Breast epithelium (tissue), 4 donors: ENCODE measurements at places on chromosomes 7 and 10. TPM values are rescaled to one million over a fixed set of nuclear protein-coding genes. Genes with fewer than 3 reads are reported as not detected.
A peak's percentile ranks its signal among the peaks of the same experiment; 100 is the strongest.

HDAC9 gene
- total RNA-seq: 7.3 TPM

DNA sequence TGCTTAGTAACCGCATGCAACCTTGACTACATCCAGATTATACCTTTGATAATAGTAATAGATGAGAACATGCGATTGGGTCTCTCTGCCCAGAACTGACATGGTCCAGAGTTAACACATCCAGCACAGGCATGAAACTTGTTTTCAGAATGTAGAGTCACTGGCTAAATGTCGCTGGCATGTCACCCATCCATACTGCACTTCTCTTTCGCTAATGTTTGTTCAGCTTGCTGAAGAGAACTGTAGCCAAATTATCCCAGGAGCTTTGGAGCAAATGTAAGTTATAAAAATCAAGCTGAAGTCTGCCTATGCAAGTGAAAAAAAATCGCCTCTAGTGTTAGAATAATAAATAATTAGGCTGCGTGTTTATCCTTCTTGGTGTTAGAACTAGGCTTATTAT lies 98.2 kb downstream of the PRTFDC1 start:
- no peaks in the 10 kb centered on the region for H3K27me3 ChIP-seq
- H3K4me1 ChIP-seq: no peaks in the 10 kb centered on the region
- no peaks in the 10 kb centered on the region for H3K36me3 ChIP-seq
- no peak for DNase-seq
- H3K27ac ChIP-seq: no peak overlapping the region

DNA sequence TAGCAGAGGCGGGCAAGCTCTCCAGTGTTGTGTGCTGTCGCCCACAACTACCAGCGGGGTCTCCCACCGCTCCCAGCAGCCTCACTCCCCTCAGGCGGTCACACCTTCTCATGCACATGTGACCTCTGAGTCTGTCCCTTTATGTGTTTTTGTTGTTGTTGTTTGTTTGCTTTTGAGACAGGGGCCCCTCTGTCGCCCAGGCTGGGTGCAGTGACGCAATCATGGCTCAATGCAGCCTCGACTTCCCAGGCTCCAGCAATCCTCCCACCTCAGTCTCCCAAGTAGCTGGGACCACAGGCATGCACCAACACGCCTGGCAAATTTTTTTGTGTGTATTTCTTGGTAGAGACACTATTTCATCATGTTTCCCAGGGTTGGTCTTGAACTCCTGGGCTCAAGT lies 1.5 kb downstream of the CPSF4 start:
- no peak for DNase-seq
- peak overlapping the region; percentile 89 for H3K4me3 ChIP-seq
- H3K27me3 ChIP-seq: no peaks in the 10 kb centered on the region

GRCh38 chr10:82245157-82245556 lies 370.2 kb downstream of the NRG3 start:
- no peaks in the 10 kb centered on the region for H3K36me3 ChIP-seq
- no peak for DNase-seq
- H3K4me1 ChIP-seq: no peaks in the 10 kb centered on the region
- H3K4me3 ChIP-seq: no peak overlapping the region
- H3K27ac ChIP-seq: no peak overlapping the region

SH2D4B gene
- total RNA-seq: not detected

- H3K4me1 ChIP-seq: no peaks in the 10 kb centered on the region
- H3K36me3 ChIP-seq: no peaks in the 10 kb centered on the region
- H3K4me3 ChIP-seq: no peak overlapping the region
- no peak overlapping the region for H3K27ac ChIP-seq
- H3K27me3 ChIP-seq: no peaks in the 10 kb centered on the region
- DNase-seq: no peak
These were observed 59.5 kb downstream of the DPYSL4 start for GRCh38 chr10:132246296-132246695.

GRCh38 chr7:100483722-100484672 lies at the start of gene NYAP1:
Gene NYAP1 (plus strand): TSS chr7:100483927. CDS start chr7:100485312, 1,385 bp downstream.
- no peak for DNase-seq
- H3K4me1 ChIP-seq: peaks cover 5% of the 10 kb centered on the region
- no peaks in the 10 kb centered on the region for H3K36me3 ChIP-seq

DNA sequence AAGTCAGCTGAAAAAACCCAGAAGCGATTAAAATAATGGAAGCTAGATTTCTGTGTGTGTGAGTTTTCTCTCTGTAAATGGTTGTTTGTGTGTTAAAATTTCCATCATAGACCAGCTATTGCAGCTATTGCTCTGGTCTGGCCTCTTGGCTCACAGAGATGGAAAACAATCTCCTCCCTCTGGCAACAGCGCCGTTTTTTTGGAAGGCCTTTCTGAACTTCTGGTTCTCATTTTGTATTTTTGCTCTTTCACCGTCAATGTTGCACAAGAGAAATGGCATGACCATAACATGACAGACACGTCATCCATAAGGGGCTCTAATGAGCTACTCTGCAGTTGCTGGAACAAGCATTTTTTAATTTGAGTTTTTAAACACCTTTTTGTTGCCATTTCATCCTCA lies 91.0 kb downstream of the CUBN start:
- no peaks in the 10 kb centered on the region for H3K4me1 ChIP-seq
- no peaks in the 10 kb centered on the region for H3K36me3 ChIP-seq
- H3K27me3 ChIP-seq: no peaks in the 10 kb centered on the region
- H3K4me3 ChIP-seq: no peak overlapping the region
- H3K27ac ChIP-seq: peak overlapping the region; percentile 90

GRCh38 chr7:137399827-137400823 lies 56.6 kb upstream of the PTN start:
- DNase-seq: no peak
- no peaks in the 10 kb centered on the region for H3K27me3 ChIP-seq
- no peaks in the 10 kb centered on the region for H3K36me3 ChIP-seq
- no peaks in the 10 kb centered on the region for H3K4me1 ChIP-seq
- H3K27ac ChIP-seq: no peak overlapping the region

- H3K4me1 ChIP-seq: no peaks in the 10 kb centered on the region
- H3K4me3 ChIP-seq: no peak overlapping the region
- no peak overlapping the region for H3K27ac ChIP-seq
These were observed 287.3 kb upstream of the SP4 start for GRCh38 chr7:21140622-21141021.

DNA sequence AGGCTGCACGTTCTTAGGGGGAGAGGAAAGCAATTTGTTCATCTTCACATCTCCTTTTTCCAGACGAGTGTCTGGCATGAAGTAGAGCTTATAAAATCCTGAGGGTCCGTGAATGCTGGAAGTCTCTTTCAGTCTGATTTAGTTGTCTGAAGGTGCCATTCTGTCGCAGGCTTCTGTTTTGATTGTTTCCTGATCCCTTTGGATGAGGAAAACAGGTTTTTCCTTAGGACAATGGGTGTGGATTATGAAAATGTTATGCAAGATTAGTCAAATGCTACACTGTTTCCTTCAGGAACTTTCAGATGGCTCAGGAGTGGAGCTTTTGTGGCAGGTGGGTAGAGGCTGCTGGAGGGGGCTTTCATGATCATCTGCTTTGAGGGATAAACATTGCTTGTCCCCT lies at the start of gene ITPRID1:
Gene ITPRID1, plus strand, starts transcription at position 301 of the 400 bp plus-strand sequence. CDS start 38,935 bp downstream, outside the sequence.
- no peaks in the 10 kb centered on the region for H3K27me3 ChIP-seq
- no peaks in the 10 kb centered on the region for H3K4me1 ChIP-seq
- no peak within 1 kb of the TSS for H3K27ac ChIP-seq
- H3K36me3 ChIP-seq: no peaks in the 10 kb centered on the region
- H3K4me3 ChIP-seq: no peak within 1 kb of the TSS

- H3K27ac ChIP-seq: no peak overlapping the region
- no peak for DNase-seq
- H3K36me3 ChIP-seq: no peaks in the 10 kb centered on the region
- no peaks in the 10 kb centered on the region for H3K27me3 ChIP-seq
- H3K4me3 ChIP-seq: no peak overlapping the region
These were observed 273.3 kb upstream of the SP4 start for GRCh38 chr7:21154614-21155013.

DNA sequence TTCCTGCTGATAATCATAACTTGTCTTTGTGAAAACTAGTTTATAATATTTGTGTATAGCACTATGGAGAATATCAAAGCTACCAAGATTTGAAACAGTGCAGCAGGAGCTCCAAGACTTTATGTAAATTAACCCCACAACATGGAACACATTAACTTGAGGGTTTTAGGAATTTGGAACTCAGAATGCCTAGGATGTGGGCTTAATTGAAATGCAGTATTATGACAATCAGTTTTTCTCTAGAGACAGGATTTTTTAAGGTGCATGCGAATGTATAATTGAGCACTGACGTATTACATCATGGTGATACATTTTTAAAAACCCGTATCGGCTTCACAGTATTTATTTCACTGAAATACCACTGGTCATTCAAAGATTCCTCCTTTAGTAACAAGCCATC lies 313.1 kb upstream of the DGKB start:
- H3K4me3 ChIP-seq: no peak overlapping the region
- H3K4me1 ChIP-seq: no peaks in the 10 kb centered on the region
- H3K27ac ChIP-seq: no peak overlapping the region
- no peaks in the 10 kb centered on the region for H3K27me3 ChIP-seq
- no peaks in the 10 kb centered on the region for H3K36me3 ChIP-seq

DNA sequence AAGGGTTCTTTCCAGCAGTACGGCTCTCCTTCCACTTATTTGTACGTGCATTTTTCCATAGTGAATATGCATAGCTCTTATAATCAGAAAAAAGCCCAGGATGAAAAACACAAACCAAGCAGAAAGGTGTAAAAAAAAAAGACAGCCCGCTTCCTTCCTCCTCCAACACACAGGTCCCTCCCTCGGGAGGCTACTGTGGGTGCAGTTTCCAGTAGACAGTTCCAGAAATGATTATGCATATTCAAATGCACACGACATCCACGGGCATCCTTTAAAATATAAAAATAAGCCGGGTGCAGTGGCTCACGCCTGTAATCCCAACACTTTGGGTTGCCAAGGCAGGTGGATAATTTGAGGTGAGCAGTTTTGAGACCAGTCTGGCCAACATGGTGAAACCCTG lies 59.9 kb downstream of the TNRC18 start:
- no peaks in the 10 kb centered on the region for H3K27me3 ChIP-seq
- H3K4me3 ChIP-seq: no peak overlapping the region
- DNase-seq: no peak
- H3K36me3 ChIP-seq: peaks cover 14% of the 10 kb centered on the region
- no peak overlapping the region for H3K27ac ChIP-seq

TRA2A gene
- 40.3 TPM for total RNA-seq

DNA sequence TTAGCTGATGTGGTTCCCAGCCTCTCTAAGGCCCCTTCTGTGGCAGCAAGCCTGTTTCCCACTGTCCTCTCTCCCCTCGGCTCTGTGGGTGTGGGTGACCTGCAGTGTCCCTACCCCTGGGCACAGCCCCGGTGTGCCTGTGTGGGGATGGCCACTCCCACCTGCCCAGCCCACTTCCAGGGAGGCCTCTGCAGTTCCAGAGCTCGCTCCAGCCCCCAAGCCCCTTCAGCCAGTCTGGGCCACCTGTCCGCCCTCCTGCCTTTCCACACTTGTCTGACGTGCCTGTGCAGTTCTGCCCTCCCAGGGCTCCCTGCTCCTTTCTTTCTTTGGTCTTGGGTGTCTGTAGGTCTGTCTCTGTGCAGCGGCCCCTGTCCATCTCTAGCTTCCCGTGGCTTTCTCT lies 127.0 kb upstream of the PPIF start:
- H3K36me3 ChIP-seq: peaks cover 7% of the 10 kb centered on the region
- peak overlapping the region; percentile 6 for H3K27ac ChIP-seq
- peaks cover 30% of the 10 kb centered on the region for H3K4me1 ChIP-seq
- no peak overlapping the region for H3K4me3 ChIP-seq
- H3K27me3 ChIP-seq: no peaks in the 10 kb centered on the region

DNA sequence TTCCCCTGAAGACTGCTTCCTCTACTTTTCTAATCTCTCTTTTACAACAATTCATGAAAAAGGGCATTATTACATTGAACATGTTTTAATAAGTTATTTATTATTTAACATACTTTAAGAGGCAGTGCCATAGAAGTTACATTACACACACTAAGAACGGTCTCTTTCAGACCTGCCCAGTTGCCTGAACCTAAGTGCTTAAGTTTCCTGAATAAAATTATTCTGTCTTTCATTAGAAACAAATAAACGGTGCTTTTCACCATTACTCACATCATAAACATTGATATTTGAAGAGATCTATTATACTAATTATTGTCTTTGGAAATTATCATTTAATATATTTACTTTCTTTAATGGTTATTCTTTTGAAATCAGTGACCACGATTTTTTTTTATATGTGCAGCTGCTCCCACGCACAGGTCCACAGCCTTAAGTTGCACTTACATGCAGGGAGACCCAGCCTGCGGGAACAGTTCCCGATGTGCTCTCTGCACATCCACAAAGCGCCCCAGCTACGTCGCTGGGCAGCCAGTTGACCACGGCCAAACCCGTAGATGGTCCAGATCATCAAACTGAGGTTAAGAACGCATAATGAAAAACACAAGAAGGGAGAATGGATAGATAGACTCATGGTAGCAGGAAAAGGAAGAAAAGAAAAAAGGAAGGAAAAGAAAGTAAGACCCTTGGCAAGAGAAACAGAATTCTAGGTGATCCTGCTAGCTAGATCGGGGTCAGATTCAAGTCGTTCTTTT lies 437.0 kb upstream of the MGMT start:
- no peak overlapping the region for H3K27ac ChIP-seq
- H3K36me3 ChIP-seq: no peaks in the 10 kb centered on the region
- no peak for DNase-seq
- peaks cover 39% of the 10 kb centered on the region for H3K27me3 ChIP-seq
- H3K4me3 ChIP-seq: no peak overlapping the region
- no peaks in the 10 kb centered on the region for H3K4me1 ChIP-seq

OR2A2 gene
- not detected for total RNA-seq

PTPRN2 gene
- total RNA-seq: 1.6 TPM

GRCh38 chr10:113369365-113369694 lies 183.5 kb upstream of the HABP2 start:
- no peak for DNase-seq
- no peaks in the 10 kb centered on the region for H3K4me1 ChIP-seq
- no peak overlapping the region for H3K4me3 ChIP-seq
- no peaks in the 10 kb centered on the region for H3K36me3 ChIP-seq
- no peak overlapping the region for H3K27ac ChIP-seq

GRCh38 chr7:74656441-74656836 lies 1.1 kb upstream of the GTF2I start:
- peaks cover 14% of the 10 kb centered on the region for H3K4me1 ChIP-seq
- peak; percentile 49 for DNase-seq
- H3K27me3 ChIP-seq: no peaks in the 10 kb centered on the region

- H3K27me3 ChIP-seq: no peaks in the 10 kb centered on the region
- no peak overlapping the region for H3K4me3 ChIP-seq
- no peak for DNase-seq
These were observed 44.8 kb upstream of the FGL2 start for GRCh38 chr7:77244222-77244934.

CALML5 gene
- 31.0 TPM for total RNA-seq

GRCh38 chr7:100035876-100036275 lies 13.7 kb upstream of the ZSCAN21 start:
- H3K27ac ChIP-seq: peak overlapping the region; percentile 65
- no peak overlapping the region for H3K4me3 ChIP-seq
- no peaks in the 10 kb centered on the region for H3K27me3 ChIP-seq
- H3K36me3 ChIP-seq: peaks cover 7% of the 10 kb centered on the region
- no peaks in the 10 kb centered on the region for H3K4me1 ChIP-seq
- DNase-seq: no peak

HOXA4 gene
- total RNA-seq: 2.8 TPM

GRCh38 chr10:118802126-118802793 lies 47.5 kb upstream of the CACUL1 start:
- H3K27me3 ChIP-seq: no peaks in the 10 kb centered on the region
- no peak for DNase-seq
- H3K4me3 ChIP-seq: no peak overlapping the region
- no peaks in the 10 kb centered on the region for H3K4me1 ChIP-seq
- H3K36me3 ChIP-seq: no peaks in the 10 kb centered on the region
- H3K27ac ChIP-seq: no peak overlapping the region

C7orf33 gene
- not detected for total RNA-seq
